ENCODE measurements at places on chromosomes 3 and 15.

- no peak for DNase-seq
These were observed 1.2 kb upstream of the MME start for GRCh38 chr3:155078711-155079467.

- DNase-seq = no peak
These were observed 11.2 kb downstream of the LRIG1 start for GRCh38 chr3:66489581-66489980.

DNA sequence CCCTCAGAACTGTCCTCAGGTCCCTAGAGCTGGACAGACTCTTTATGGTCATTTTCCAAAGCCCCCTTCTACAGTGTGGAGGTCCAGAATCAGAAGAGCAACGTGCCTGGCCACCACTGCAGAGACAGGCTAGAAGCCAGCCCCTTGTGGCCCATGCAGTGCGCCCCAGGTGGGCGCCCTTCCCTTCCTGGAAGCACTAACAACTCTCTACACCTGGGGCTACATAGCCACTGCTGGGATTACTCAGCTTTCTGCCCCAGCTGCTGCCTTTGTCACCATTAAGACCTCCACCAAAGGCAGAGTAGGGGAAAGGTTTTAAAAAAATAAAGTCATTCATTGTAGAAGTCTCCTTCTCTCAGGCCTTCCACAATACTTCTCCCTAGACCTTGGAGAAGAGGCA is 2.3 kb downstream of the RASGRP1 start:
- DNase-seq = no peak

DNA sequence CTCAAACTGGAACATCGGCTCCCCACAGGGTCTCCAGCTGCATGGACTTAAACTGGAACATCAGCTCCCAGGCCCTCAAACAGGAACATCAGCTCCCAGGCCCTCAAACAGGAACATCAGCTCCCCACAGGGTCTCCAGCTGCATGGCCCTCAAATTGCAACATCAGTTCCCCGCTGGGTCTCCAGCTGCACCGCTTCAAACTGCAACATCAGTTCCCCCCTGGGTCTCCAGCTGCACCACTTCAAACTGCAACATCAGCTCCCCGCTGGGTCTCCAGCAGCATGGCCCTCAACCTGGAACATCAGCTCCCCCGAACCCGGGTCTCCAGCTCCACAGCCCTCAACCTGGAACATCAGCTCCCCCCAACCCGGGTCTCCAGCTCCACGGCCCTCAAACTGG is 82.0 kb downstream of the TFRC start:
- no peak for DNase-seq

DNA sequence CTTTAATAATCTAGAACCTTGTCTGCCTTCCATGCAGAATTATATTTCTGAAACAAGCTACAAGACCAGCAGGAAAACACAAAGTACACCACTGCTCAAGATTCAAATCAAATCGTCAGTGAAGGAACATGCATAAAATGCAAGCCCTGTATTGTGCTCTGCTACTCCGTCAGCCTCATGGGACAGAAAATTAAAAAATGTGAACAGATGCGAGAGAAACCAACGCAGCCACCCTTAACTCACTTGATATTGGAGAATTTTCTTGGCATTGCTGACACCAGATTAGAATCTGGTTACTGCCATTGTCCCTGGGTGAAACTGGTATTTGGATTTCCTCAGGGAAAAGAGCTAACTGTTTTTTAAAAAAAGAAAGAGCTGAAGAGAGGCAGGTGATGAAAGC is 23.6 kb downstream of the ANXA2 start:
- no peak for DNase-seq

DNA sequence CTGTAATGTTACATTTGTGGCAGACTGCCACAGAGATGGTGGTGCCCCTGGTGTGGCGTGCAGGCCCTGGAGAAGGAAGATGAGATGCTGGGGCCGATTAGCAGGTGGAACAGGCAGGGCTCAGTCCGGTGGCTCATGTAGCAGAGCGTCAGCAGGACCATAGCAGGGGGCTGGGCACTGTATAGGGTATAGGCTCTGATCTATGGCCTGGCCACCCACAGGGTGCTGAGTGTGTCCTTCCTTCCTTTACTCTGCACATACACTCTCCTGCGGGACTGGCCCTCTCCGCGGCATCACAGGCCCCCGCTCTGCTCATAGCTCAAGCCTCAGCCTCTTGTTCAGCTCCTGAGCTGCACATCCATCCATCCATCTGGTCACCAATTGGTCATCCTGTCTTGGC is 143.6 kb downstream of the OPA1 start:
- no peak for DNase-seq

- peak; percentile 58 for DNase-seq
These were observed 8.3 kb downstream of the B3GALNT1 start for GRCh38 chr3:161096771-161097367.

GRCh38 chr3:46574243-46574646 is 8.1 kb upstream of the LRRC2 start:
- no peak for DNase-seq

GRCh38 chr3:192408007-192408646 is 319.2 kb downstream of the FGF12 start:
- DNase-seq = no peak

DNA sequence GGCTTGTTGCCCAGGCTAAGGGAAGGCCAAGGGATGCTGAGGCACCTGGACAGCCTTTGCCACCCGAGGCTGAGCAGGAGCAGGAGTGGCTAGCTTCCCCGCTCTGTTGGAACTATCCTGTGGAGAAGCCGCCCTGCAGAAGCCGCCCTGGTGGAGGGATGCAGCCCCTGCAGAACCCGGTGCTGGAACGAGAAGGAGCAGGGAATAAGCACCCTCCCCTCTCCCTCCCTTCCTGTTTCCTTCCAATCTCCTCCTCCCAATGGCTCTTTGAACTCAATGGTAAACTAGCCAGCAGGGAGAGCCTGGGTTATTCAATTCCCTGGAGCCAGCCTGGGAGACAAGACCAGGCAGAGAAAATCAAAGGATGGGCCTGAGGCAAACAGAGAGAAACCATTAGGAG is 11.8 kb upstream of the HRG start:
- DNase-seq = no peak

- DNase-seq = no peak
These were observed 43.5 kb downstream of the ACAD9 start for GRCh38 chr3:128922804-128923459.

All from NCI-H2081 treated with DMSO at 0.1 percent for 48 hours (cell line).